ENCODE measurements at places on chromosomes 5 and 9.
A peak's percentile ranks its signal among the peaks of the same experiment; 100 is the strongest.

GRCh38 chr9:137531099-137531765 is 19.0 kb downstream of the PNPLA7 start:
- DNase-seq: no peak

- DNase-seq: no peak
Measured at GRCh38 chr5:169716287-169716686, 79.2 kb downstream of the DOCK2 start.

- DNase-seq: no peak
Measured at GRCh38 chr5:76831110-76831452, 12.3 kb downstream of the F2RL1 start.

DNA sequence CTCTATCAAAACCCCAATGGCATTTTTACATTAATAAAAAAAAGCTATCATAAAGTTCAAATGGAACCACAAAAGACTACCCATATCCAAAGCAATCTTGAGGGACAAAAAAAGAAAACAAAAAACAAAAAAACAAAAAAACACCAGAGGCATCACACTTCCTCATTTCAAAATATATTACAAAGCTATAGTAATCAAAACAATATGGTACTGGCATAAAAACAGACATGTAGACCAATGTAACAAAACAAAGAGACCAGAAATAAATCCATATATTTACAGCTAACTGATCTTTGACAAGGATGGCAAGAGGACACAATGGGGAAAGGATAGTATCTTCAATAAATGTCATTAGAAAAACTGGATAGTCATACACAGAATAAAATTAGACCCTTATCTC is 245.1 kb upstream of the MSX2 start:
- no peak for DNase-seq

- DNase-seq: no peak
Measured at GRCh38 chr5:10707198-10708142, 53.6 kb downstream of the DAP start.

DNA sequence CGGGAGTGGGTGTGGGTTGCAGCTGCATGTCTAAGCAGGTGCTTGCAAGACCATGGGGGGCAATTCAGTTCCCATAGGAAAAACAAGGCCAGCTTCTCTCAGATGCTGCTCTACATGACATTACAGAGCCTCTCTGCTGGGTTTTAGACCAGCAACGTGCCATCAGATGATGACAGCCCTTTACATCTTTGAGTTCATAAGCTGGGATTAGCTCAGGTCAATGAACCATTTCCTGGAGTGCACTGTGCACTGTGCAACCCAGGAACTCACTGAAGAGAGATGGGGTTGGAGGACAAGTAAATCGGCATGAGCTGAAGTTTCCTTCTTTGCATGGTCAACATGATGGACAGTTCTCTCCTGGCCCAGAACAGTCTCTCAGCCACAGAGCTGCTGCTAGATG is 160.6 kb downstream of the MARCHF11 start:
- DNase-seq: no peak

DNA sequence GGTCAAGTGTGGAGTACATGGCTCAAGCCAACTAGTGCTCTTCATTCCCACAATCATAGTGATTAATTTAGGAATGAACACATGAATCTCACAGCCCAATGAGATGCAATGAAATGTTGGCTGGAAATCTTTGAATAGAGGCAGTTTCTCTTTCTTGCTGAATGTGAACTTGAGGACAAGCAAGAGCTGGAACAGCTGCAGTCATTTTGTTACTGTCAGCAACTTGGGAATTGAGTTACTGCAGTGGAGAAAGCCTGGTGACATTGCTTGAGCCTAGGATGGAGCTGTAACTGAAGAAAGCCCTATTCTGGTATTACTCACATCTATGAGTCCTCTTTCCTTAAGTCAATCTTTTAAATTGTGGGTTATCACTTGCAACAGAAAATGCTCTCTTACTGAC is 62.3 kb downstream of the YIPF5 start:
- DNase-seq: no peak

DNA sequence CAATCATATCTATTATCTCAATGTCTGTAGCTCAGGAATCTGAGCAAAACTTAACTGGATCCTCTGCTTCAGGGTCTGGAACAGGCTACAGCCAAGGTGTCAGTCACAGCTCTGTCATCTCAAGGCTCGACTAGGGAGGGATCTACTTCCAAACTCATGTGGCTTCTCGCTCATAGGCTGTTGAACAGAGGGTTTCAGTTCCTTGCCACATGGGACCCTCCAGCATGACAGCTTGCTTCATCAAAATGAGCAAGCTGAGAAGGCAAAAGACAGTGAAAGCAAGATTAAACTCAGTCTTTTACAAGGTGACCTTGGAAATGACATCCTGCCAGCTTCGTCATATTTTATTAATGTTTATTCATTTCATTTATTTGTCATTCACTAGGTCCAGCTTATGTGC is 111.7 kb downstream of the GADD45G start:
- no peak for DNase-seq

- DNase-seq: no peak
Measured at GRCh38 chr9:27365707-27366376, 68.9 kb upstream of the EQTN start.

- no peak for DNase-seq
Measured at GRCh38 chr5:181211208-181211607, 6.2 kb upstream of the TRIM7 start.

GRCh38 chr9:136204838-136205706 is at the start of gene LHX3:
Gene LHX3 (minus strand): TSS chr9:136205128. CDS start chr9:136205012, 116 bp downstream.
- DNase-seq: no peak

DNA sequence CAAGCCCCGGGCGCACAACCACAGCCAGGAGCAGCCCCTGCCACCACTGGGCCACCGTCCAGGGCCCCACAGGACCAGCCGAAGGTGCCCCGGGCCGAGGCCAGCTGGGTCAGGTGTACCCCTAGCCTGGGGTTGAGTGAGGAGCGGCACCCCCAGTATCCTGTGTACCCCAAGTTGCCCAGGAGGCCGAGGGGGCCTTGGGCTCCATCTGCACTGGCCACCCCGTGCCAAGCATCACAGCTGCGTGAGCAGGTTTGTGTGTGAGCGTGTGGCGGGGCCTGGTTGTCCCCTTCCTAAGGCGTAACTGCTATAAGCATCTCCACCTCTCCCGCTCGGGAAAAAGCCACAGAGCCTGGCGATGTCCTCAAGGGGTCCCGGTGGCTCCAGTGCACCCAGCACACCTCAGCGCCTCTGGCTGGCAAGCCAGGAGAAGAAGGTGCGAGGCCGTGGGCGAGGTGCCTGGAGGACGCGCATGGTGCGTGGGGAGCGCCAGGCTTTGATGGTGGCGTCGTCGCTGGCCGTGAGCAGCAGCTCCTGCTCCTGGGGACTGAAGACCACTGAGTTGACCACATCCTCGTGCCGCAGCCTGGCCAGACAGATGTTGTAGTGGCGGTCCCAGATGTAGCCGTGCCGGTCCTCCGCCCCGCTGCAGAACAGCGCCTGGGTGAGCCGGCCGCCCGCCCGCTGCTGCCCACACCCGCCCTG is 3.9 kb downstream of the FBXW5 start:
- no peak for DNase-seq

- no peak for DNase-seq
Measured at GRCh38 chr5:1100664-1101574, 10.9 kb downstream of the SLC12A7 start.

GRCh38 chr5:132953710-132954109 is 9.7 kb downstream of the AFF4 start:
- no peak for DNase-seq

DNA sequence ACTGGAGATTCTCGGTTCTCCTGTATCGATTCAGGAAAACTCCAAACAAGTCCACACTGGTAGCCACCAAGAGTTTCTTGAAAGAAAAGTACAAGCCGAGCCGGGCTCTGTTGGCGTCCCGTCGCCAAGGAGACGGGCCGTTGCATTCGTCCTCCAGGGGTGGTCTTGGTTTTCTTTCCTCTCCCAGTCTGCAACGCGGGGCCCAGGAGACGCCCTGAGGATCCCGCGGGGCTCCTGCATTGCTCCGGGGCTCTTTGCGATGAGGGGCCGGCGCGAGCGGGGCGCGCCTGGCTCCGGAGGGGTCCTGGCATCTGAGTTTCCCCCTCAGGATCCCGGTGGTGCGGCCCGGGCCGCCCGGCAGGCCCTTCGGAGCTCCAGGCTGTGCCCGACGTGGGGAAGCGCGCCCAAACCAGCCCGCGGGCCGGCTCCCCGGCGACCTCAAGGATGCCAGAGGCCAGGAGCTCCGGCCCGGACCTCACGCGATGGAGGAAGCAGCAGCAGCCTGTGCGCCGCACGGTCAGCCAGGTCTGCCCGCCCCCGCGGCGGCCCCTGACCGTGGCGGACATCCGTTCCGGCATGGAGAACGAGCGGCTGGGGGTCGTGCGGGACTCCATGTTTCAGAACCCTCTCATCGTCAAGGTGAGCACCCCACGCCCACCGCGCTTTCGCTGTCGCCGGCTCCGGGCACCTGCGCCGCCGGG is at the start of gene CFAP77:
Gene CFAP77, plus strand, starts transcription at position 384 of the 701 bp plus-strand sequence. Its CDS starts 61 bp downstream, at position 445.
- DNase-seq: peak; percentile 31

DNA sequence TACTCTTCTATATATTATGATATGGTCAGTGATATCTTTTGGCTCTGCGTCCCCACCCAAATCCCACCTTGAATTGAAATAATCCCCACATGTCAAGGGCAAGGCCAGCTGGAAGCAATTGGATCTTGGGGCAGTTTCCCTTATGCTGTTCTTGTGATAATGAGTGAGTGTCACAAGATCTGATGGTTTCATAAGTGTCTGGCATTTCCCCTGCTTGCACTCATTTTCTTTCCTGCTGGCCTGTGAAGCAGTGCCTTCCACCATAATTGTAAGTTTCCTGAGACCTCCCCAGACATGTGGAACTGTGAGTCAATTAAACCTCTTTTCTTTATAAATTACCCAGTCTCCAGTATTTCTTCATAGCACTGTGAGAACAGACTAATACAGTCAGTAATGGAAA is 45.0 kb upstream of the TNC start:
- DNase-seq: no peak

DNA sequence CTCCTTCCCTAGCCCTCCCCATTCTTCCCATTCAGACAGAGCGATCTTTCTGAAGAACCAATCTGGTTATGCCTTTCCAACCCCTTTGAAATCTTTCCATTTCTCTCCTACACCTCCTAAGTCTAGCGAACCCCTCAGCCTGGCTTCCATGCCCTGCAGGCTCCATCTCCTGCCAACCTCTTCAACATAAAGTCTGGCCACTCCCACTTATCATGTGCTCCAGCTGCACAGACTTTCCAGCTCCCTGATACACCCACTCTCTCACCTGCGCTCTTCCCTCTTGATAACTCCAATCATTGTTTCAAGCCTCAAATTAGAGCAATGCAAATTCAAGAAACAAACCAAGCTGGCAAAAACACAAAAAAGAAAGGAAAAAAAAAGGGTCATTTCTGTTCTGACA is 3.8 kb upstream of the ORM1 start:
- no peak for DNase-seq

DNA sequence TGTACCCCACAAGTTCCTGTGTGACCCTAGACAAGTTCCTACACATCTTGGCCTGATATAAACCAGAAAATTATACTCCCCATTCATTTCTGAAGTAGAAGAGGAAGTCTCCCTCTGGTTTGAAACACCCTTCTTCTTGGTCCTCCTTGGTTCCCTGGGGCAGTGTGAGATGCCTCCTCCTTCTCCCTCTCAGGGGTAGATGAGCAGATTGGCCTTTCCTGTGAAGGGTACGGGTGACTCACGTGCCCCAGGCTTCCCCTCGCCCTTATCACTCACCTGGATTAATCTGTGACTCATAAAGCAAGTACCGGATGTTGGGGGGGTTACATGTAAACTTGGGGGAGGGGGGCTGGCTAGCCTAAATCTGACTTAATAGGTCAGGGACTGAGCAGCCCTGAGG is 11.1 kb upstream of the AQP3 start:
- peak; percentile 64 for DNase-seq

GRCh38 chr9:123544007-123544827 is 188.2 kb downstream of the CRB2 start:
- DNase-seq: no peak

- no peak for DNase-seq
Measured at GRCh38 chr5:173395257-173395932, 67.2 kb upstream of the STC2 start.

DNA sequence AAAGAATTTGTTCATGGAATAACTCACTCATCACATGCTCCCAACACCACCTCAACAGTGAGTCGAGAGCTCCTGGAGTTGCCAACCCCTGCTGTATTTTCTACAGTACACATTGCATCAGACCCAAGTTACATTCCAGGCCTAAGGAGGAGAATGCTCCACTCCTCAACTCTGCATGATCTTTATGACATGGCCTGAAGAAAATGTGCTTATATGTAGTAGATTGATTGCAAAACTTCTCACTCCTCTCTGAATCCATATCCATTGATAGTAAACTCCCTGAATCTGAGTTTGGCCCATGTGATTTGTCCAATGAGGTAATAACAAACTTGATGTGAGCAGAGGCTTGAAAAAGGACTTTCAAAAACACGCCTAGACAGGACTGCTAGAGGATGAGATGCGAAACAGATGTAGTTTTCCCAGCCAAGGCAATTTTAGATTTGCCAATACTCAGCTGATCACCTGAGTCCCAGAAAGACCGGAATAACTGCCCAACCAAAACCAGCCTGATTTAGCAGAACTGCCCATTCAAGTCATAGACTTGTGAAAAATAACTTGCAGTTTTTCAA is 29.0 kb upstream of the PAPPA start:
- no peak for DNase-seq

DNA sequence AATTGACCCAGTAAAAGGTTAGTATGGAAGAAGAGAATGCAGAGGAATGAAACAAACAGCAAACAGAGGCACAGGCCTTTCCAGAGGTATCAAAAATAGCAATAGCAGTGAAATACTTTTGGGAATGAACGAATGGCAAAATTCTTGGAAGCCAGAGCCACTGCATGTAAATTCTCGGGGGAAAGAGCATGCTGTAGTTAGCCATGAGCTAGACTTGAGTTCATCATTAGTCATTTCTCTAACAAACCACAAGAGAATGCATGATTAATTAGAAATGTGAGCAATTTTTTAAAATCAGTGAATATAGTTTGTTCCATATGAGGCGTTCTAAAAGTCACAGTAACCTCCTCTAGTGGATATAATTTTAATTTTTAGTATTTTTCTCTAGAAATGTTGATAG is 170.3 kb upstream of the PRR16 start:
- DNase-seq: no peak

- DNase-seq: no peak
Measured at GRCh38 chr9:87894998-87895625, 12.4 kb downstream of the SPATA31E1 start.

Data from T-helper 17 cell (primary cell).